ENCODE measurements at places on chromosomes 16 and 17. TPM values are rescaled to one million over a fixed set of nuclear protein-coding genes. Genes with fewer than 3 reads are reported as not detected.

Gene SAMD14
- total RNA-seq: 1.4 TPM

Gene KRTAP4-5
- not detected for total RNA-seq

DNA sequence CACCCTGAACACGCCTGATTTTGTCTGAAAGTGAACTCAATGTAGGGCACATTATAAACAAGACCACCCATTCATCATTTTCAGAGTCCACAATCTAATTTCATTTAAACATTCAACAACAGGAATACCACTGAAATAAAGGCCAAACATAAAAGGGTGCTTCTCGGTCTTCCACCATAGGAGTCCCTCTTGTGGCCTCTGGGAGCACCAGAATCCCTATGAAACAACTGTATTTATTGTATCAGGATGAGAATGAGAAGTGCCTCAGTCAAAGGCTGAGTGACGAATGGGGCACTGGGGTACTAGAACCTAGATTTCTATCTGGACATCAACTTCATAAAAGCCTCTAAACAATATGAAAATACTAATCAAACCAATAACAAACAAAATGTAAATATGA, 40.4 kb downstream of the NXPH3 start:
- H3K27ac ChIP-seq: no peak overlapping the region
- no peak for DNase-seq
- peaks cover 28% of the 10 kb centered on the region for H3K36me3 ChIP-seq
- H3K27me3 ChIP-seq: no peaks in the 10 kb centered on the region
- no peak overlapping the region for H3K4me3 ChIP-seq
- H3K4me1 ChIP-seq: peaks cover 6% of the 10 kb centered on the region

- H3K4me1 ChIP-seq: no peaks in the 10 kb centered on the region
- no peak for DNase-seq
- no peaks in the 10 kb centered on the region for H3K27me3 ChIP-seq
- H3K4me3 ChIP-seq: no peak overlapping the region
- H3K27ac ChIP-seq: no peak overlapping the region
- H3K36me3 ChIP-seq: no peaks in the 10 kb centered on the region
These were observed 8.1 kb downstream of the SCNN1B start for GRCh38 chr16:23310217-23310616.

Gene MFAP4
- 5.0 TPM for total RNA-seq

Gene GLP2R
- total RNA-seq: under 0.01 TPM
